Aorta (tissue), 5 donors: ENCODE measurements at places on chromosomes 16 and 17. TPM values are rescaled to one million over a fixed set of nuclear protein-coding genes. Genes with fewer than 3 reads are reported as not detected.

PARD6A gene
- total RNA-seq = 5.3 TPM

GDPD1 gene
- 3.8 TPM for total RNA-seq

SMARCD2 gene
- 69.7 TPM for total RNA-seq

GRCh38 chr16:852451-853185, 52.1 kb upstream of the GNG13 start:
- H3K4me3 ChIP-seq = no peak overlapping the region
- H3K36me3 ChIP-seq = no peaks in the 10 kb centered on the region
- H3K27ac ChIP-seq = no peak overlapping the region
- no peaks in the 10 kb centered on the region for H3K27me3 ChIP-seq
- no peaks in the 10 kb centered on the region for H3K4me1 ChIP-seq
- peak; percentile 40 for DNase-seq

DNA sequence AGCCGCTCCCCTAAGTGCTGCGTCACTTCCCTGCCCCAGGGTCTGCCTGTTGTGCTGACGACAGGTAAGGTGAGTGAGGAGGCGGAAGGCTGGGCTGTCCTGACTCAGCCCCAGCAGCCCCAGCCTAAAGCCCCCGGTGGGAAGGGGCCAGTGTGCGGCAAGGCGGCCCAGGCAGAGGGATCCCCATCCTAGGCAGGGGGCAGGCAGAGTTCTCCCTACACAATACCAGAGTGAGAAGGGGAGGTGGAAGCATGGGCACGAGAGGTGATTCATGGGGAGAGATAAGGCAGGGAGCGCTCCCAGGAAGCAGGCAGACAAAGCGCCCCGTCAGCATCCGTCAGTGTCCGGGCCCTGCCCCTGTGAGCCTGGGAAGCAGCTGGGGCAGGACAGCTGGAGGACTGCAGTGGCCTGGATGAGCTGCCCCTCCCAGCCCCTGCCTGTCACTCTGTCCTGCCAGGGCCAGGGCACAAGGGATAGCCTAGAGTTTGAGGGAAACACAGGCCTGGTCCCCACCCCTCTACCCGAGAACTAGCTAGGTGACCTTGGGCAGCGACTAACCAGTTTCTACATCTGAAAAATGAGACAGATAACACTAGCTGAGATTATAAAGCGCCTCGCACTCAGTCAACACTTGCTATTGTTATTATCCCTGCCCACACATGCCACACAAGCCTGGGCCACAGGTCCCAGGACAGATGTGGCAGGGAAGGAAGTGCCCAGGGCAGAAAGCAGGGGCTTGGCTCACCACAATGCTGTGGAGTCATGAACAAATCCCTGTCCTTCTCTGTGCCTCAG, 3.8 kb downstream of the FAM83G start:
- H3K27ac ChIP-seq = no peak overlapping the region
- H3K4me1 ChIP-seq = no peaks in the 10 kb centered on the region
- no peaks in the 10 kb centered on the region for H3K27me3 ChIP-seq
- no peaks in the 10 kb centered on the region for H3K36me3 ChIP-seq
- no peak overlapping the region for H3K4me3 ChIP-seq
- DNase-seq = no peak

GRCh38 chr17:39679521-39680192, 8.2 kb downstream of the PGAP3 start:
- H3K36me3 ChIP-seq = no peaks in the 10 kb centered on the region
- DNase-seq = no peak
- H3K27me3 ChIP-seq = no peaks in the 10 kb centered on the region

GRCh38 chr17:9434642-9435057, 141.0 kb downstream of the STX8 start:
- no peak overlapping the region for H3K27ac ChIP-seq
- no peaks in the 10 kb centered on the region for H3K27me3 ChIP-seq
- H3K4me1 ChIP-seq = no peaks in the 10 kb centered on the region

DNA sequence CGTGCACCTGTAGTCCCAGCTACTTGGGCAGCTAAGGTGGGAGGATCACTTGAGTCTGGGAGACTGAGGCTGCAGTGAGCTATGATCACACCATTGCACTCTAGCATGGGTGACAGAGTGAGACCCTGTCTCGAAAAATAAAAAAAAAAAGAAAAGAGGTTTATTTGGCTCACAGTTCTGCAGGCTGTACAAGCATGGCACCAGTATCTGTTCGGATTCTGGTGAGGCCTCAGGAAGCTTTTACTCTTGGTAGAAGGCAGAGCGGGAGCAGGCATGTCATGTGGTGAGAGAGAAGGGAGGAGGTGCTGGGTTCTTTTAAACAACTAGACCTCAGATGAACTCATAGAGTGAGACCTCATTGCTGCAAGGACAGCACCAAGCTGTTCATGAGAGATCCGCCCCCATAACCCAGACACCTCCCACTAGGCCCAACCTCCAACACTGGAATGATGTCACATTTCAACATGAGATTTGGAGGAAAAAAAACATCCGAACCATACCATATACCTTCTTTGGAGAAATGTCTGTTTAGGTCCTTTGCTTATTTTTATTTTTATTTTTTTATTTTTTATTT, 10.3 kb upstream of the RMI2 start:
- H3K4me1 ChIP-seq = no peaks in the 10 kb centered on the region
- DNase-seq = no peak
- H3K27ac ChIP-seq = no peak overlapping the region
- H3K36me3 ChIP-seq = no peaks in the 10 kb centered on the region
- H3K4me3 ChIP-seq = no peak overlapping the region
